ENCODE measurements at places on chromosomes 2 and 18.

DNA sequence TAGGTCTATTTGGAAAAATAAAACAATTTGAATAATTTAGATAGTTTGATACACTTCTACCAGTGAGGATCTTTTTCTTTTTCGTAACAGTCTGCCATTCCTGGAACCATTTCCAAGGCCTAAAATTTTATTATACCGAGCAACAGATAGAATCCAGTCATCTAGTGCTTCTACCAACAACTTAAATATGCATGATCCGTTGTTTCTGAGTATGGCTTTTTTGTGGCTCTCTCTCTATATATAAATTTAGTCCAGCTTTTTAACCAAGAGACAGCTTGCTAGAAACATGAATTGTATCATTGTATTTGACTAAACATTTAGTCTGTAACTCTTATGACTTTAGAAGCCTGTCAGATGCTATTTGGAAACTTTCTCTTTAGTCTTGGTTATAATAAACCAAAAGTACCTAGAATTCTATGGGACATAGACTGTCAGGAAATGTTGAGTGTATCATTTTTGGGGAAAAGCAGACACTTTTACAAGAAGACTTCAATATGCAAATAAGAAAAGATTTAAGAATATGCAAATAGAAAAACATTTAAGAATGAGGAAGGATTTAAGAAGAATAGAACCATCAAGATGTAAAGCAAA lies 161.4 kb downstream of the ZEB2 start:
- DNase-seq = no peak

GRCh38 chr2:101036562-101036961 lies 34.5 kb downstream of the RPL31 start:
- DNase-seq = peak; percentile 28

DNA sequence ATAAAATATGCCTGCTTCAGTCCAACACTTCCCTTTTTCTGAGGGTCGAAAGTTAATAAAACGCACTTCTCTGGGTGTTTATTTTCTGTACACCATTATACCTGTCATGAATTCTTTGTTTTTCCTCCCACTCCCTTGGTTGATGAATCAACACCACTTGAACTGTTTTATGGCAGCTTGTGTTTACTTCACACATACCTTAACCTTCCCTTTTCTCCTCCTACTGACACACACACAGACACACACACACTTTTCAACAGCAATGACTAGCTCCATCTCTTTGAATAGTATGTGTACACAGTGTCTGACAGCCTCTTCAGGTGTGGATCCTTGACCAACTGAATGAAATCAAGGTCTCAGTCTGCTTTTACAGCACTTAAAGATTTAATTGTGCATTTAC lies 91.3 kb downstream of the SATB2 start:
- no peak for DNase-seq

DNA sequence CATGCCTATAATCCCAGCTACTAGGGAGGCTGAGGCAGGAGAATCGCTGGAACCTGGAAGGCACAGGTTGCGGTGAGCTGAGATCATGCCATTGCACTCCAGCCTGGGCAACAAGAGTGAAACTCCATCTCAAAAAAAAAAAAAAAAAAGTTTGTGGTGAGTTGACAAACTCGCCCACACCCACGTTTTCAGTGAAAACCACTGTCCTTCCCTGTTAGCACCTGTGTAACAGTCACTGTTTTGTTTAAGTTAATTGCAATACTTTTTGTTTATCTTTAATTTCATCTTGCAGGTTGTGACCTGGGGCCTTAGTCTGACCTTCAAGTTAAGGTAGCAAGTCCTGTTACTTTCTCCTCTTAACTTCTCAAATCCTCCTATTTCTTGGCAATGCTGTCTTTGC lies 65.5 kb upstream of the SKOR2 start:
- DNase-seq = no peak

DNA sequence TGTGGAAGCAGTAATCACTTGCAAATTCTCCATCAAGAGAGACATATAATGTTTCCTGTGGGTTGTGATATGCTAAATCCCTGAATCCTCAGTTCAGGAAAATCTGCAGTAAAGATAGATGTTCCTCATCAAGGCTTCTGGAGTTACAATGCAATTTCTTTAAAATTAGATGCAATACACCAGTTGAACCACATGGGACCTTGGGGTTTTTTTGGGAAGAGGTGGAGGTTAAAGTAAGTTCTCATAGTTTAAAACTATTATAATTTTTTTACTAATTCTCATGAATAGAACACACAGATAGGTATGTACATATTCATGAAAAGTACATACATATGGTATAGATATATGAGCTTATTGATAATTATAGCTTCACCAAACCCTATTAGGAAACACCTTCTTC lies 496.2 kb downstream of the SATB2 start:
- no peak for DNase-seq

GRCh38 chr18:68703326-68703725 lies 11.6 kb downstream of the TMX3 start:
- no peak for DNase-seq

GRCh38 chr2:35174845-35175244 lies 1180.7 kb upstream of the CRIM1 start:
- DNase-seq = no peak

GRCh38 chr2:44927985-44928482 lies 13.5 kb upstream of the SIX3 start:
- no peak for DNase-seq

GRCh38 chr18:48328473-48329210 lies 80.5 kb downstream of the ZBTB7C start:
- DNase-seq = no peak

DNA sequence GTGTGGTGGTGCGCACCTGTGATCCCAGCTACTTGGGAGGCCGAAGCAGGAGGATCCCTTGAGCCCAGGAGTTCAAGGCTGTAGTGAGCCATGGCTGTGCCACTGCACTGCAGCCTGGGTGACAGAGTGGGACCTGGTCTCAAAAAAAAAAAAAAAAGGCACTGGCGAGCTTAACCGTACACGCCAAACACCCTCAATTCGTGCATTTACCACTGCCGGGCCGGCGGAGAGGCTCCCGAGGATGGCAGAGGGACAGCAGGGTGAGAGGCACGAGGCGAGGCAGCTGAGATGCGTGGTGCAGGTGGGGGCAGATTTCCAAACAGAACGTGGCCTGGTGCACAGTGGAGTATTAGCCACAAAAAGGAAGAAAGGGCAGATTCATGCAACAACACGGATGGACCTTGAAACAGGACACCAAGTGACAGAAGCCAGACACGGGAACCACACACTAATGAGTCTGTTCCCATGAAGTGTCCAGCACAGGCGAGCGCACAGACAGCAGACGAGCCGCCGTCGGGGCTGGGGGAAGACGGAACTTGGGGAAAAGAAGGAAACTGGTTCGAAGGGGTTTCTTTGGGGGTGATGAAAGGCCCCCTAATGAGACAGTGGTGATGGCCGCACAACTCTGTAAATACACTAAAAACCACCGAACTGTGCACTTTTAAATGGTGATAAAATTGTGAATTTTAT lies 27.4 kb downstream of the SLC66A2 start:
- DNase-seq = no peak

All from HuH-7.5 (cell line).